ENCODE measurements at places on chromosomes 1 and 21. TPM values are rescaled to one million over a fixed set of nuclear protein-coding genes. Genes with fewer than 3 reads are reported as not detected.

DNA sequence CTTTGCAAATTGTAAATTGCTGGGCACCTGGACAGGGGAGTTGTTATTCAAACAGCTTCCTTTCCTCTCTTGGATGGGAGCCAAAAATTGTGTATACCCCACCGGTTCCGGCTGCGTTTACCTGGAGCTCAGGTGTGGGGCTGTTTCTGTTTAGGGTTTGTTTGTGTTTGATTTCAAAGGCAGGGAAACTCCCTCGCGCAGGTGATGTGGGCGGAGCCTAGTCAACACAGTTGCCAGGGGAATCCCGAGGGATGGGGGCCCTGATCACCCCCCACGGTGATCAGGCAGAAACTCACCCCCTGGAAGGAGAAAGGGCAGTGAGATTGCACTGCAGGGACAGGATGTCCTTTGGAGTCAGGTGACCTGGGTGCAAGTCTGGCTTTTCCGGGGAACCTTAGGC lies 28.3 kb downstream of the CDCP2 start:
- no peak for DNase-seq
- no peaks in the 10 kb centered on the region for H3K4me1 ChIP-seq
- H3K27me3 ChIP-seq, result no peaks in the 10 kb centered on the region
- H3K27ac ChIP-seq, result no peak overlapping the region

GRCh38 chr1:63512584-63512983 lies 10.4 kb downstream of the ITGB3BP start:
- H3K4me3 ChIP-seq, result no peak overlapping the region
- H3K27me3 ChIP-seq, result no peaks in the 10 kb centered on the region
- H3K36me3 ChIP-seq, result no peaks in the 10 kb centered on the region
- H3K4me1 ChIP-seq, result no peaks in the 10 kb centered on the region

DNA sequence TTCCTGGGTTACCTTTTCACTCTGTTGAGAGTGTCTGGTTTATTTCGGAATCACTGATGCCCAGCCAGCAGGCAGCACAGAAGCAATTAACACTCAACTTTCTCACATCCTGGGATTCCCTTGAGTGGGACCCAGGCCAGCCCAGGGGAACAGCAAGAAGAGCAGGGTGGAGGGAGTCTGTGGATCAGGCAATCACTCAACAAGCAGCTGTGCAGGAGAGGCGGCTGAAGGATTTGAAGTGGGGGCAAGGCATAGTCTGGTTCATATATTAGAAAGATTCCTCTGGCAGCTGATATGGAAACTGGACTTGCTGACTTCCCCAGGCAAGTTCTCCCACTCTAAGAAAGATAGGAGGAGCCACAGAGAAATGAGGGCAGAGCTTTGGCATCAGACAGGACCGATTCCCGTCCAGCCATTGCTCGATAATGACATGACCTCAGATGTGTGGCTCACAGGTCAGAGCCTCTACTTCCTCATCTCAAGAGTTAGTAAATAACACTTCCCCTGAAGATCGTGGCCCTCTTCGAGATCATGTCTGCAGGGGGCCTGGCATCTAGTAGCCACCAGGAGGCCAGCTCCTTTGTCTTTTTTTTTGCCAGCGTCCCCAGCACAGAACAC lies 12.4 kb downstream of the EPHA8 start:
- no peak overlapping the region for H3K27ac ChIP-seq
- no peaks in the 10 kb centered on the region for H3K36me3 ChIP-seq
- no peaks in the 10 kb centered on the region for H3K4me1 ChIP-seq
- no peak for DNase-seq
- H3K27me3 ChIP-seq, result peaks cover 20% of the 10 kb centered on the region
- no peak overlapping the region for H3K4me3 ChIP-seq

DNA sequence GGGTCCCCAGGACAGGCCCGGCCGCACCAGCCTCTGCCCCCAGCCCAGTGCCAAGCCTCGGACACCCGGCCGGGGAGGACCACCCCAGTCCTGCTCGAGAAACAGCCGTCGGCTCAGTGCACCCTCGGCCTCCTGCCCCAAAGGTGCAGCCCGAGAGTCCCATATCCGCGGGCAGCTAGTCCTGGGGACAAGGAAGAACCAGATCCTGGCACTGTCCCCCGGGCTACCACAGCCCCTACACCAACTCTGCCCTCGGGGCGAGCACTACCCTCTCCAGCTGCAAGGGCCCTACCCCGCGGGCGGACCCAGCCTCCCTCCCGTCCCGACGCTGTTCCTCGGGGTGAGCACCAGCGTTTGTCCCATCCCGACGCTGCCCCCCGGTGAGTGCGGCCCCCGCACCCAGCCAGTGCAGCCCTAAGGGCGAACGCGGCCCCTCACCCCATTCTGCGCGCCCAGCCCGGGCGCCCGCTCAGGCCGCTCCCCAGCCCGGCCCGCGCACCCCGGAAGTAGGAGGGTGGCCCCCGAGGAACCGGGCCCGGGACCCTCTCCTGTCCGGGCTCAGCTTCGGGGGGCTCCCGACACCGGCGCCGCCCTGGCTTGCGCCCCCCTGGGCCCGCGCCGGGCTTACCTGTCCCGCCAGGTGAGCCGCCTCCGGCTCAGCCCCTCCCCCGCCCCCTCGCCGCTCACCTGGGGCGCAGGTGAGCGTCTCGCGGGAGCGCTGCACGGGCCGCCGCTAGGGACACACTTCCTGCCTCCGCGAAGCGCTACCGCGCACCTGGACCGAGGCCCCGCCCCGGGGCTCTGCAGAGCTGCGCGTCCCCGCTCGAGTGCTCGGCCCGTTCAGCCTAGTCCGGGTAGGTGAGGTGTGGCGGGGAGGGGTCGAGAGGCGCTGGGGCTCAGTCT lies at the start of gene KDF1:
Gene KDF1, minus strand, starts transcription at position 747 of the 903 bp plus-strand sequence. CDS start 8,088 bp downstream, outside the sequence.
- peaks cover 10% of the 10 kb centered on the region for H3K4me1 ChIP-seq
- no peaks in the 10 kb centered on the region for H3K36me3 ChIP-seq
- H3K27ac ChIP-seq, result no peak within 1 kb of the TSS
- H3K27me3 ChIP-seq, result peaks cover 37% of the 10 kb centered on the region
- no peak for DNase-seq
- peak within 1 kb of the TSS; percentile 34 for H3K4me3 ChIP-seq

DNA sequence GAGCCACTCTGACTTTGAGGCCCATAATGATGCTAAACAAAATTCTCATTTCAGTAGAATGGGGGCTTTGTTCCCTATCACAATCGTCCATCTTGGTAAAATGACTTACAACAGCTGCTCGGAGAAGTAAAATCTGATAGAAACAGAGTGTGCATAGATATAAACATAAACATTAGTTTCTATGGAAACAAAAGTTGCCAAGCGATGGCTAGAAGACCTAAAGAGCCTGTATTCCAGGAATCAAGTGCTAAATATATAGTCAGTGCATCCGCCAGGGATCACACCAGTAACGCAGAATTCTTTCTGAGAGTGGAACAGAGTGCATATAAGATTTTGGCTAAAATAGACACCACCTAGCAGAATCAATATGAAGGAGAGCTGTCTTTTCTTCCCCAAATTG lies 91.2 kb upstream of the KAZN start:
- H3K27me3 ChIP-seq, result no peaks in the 10 kb centered on the region
- no peak overlapping the region for H3K4me3 ChIP-seq
- H3K36me3 ChIP-seq, result no peaks in the 10 kb centered on the region
- no peak for DNase-seq
- H3K27ac ChIP-seq, result no peak overlapping the region

GRCh38 chr21:35048706-35049617 lies at the start of gene RUNX1:
Gene RUNX1 (minus strand): TSS chr21:35049302.
- peaks cover 61% of the 10 kb centered on the region for H3K4me1 ChIP-seq
- H3K27me3 ChIP-seq, result no peaks in the 10 kb centered on the region
- peak within 1 kb of the TSS; percentile 69 for H3K27ac ChIP-seq
- H3K4me3 ChIP-seq, result peak within 1 kb of the TSS; percentile 17
- H3K36me3 ChIP-seq, result no peaks in the 10 kb centered on the region

DNA sequence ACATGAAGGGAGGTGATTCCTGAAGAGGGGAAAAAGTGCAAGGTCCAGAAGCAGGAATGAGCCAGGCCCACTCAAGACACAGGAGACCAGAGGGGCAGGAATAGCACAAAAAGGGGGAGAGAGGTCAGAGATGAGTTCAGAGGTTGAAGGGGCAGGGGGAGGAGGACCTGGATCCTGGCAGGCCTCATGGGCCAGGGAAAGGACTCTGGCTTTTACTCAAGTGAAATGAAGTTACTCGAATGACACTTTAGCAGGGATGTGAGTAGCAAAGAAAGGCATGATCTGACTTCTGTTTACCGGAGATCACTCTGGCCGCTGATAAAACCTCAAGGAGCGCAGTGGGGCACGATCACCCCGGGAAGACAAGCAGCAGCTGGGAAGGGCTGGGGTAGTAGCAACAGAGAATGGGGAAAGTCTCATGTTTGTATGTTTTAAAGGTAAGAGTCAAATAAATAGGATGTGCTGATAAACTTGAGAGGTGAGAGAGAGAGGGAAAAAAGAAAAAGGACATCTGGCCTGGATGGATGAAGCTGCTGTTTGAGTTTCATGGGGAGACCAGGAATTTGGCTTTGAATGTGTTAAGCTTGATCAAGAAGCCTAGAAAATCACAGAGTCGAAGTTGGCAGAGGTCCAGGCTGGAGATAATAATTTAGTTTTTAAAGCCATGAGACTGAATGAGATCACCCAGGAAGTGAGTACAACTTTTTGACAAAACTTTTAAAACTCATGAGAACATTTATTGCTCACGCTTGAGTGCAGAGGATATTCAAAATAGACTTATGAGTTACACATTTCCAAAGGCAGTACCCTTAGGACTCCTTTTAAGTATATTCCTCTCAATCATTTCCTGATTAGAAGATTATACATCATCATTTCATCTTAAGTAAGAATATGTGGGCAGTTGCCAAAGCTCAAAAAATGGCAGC lies 156.0 kb downstream of the RERE start:
- DNase-seq, result peak; percentile 74
- H3K27me3 ChIP-seq, result no peaks in the 10 kb centered on the region
- no peaks in the 10 kb centered on the region for H3K36me3 ChIP-seq
- peak overlapping the region; percentile 70 for H3K27ac ChIP-seq
- peaks cover 70% of the 10 kb centered on the region for H3K4me1 ChIP-seq

GRCh38 chr1:226950871-226951270 lies 10.8 kb downstream of the COQ8A start:
- peaks cover 39% of the 10 kb centered on the region for H3K4me1 ChIP-seq
- no peak overlapping the region for H3K4me3 ChIP-seq
- H3K36me3 ChIP-seq, result no peaks in the 10 kb centered on the region
- H3K27me3 ChIP-seq, result no peaks in the 10 kb centered on the region
- no peak for DNase-seq

- no peak for DNase-seq
- H3K4me3 ChIP-seq, result no peak overlapping the region
- H3K4me1 ChIP-seq, result peaks cover 6% of the 10 kb centered on the region
- H3K36me3 ChIP-seq, result no peaks in the 10 kb centered on the region
Measured at GRCh38 chr1:172882791-172883386, 167.9 kb downstream of the TNFSF18 start.

DNA sequence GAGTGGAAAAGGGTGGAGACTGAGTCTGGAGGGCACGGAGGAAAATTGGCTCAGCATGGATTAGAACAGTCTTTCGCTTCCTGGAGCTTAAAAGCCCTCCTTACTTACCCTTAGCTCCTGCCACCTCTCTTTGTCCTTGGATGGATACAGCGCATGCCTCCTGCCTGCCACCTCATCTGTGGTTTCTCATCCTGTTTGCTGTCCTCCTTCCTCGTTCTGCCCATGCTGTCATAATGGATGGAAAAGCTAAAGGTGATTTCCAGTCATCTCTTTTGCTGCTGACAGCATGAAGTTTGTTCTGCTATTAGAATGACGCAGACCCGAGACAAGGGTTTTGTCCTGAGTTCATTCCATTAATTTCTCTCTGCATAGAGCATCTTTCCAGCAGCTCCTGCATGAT lies 425.9 kb downstream of the KIF26B start:
- DNase-seq, result no peak
- H3K27ac ChIP-seq, result no peak overlapping the region
- no peaks in the 10 kb centered on the region for H3K36me3 ChIP-seq
- peaks cover 24% of the 10 kb centered on the region for H3K27me3 ChIP-seq
- peaks cover 16% of the 10 kb centered on the region for H3K4me1 ChIP-seq

DNA sequence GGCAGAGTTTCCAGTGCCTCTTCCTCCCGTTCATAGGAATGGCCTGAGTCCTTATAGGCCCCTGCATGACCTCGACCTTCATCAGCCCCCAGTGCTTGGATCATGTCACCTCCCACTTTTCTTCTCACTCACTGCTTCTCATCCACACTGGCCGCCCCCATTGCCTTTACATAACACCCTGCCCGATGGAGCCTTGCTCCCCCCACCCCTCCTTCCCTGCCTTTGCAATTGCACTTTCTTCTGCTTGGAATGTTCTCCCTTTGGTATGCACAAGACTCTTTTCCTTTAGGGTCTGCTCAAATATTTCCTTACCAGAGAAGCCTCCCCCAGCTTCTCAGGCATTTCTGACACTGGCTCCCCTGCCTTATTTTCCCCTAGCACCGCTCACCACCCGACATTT lies 125.2 kb upstream of the KCNJ6 start:
- no peak overlapping the region for H3K4me3 ChIP-seq
- no peak for DNase-seq
- no peak overlapping the region for H3K27ac ChIP-seq
- H3K4me1 ChIP-seq, result no peaks in the 10 kb centered on the region
- no peaks in the 10 kb centered on the region for H3K36me3 ChIP-seq

GRCh38 chr1:209232759-209233158 lies 350.8 kb upstream of the CAMK1G start:
- H3K27ac ChIP-seq, result no peak overlapping the region
- peaks cover 24% of the 10 kb centered on the region for H3K27me3 ChIP-seq
- no peak for DNase-seq

DNA sequence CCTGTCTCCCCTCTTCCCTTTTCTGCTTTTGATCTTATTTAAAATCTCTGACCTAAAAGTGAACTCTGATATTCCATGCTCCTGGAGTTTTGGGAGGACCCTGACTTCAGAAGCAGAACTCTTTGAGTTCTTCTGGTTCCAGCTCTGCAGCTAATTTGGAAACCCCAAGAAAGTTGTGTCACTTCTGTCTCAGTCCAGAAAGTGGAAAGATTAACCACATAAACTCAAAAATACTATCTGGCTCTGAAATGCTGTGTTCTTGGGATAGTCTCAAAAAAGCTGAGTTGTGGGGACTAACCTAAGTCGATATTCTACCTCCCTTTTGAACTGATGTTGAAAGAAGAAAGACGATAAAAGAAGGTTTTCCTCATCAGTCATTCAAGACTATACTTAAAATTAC lies 59.8 kb downstream of the ITPKB start:
- peaks cover 42% of the 10 kb centered on the region for H3K4me1 ChIP-seq
- H3K36me3 ChIP-seq, result no peaks in the 10 kb centered on the region
- no peaks in the 10 kb centered on the region for H3K27me3 ChIP-seq

- no peak overlapping the region for H3K4me3 ChIP-seq
- peak; percentile 51 for DNase-seq
- H3K27me3 ChIP-seq, result no peaks in the 10 kb centered on the region
- H3K36me3 ChIP-seq, result no peaks in the 10 kb centered on the region
- peaks cover 46% of the 10 kb centered on the region for H3K4me1 ChIP-seq
- no peak overlapping the region for H3K27ac ChIP-seq
Measured at GRCh38 chr1:201731592-201731991, 97.4 kb upstream of the IPO9 start.

GRCh38 chr1:14794906-14795305 lies 196.4 kb downstream of the KAZN start:
- no peak overlapping the region for H3K27ac ChIP-seq
- no peak for DNase-seq
- no peaks in the 10 kb centered on the region for H3K27me3 ChIP-seq
- H3K4me1 ChIP-seq, result no peaks in the 10 kb centered on the region

GRCh38 chr1:47403321-47403910 lies 12.7 kb upstream of the FOXE3 start:
- no peak overlapping the region for H3K4me3 ChIP-seq
- no peak overlapping the region for H3K27ac ChIP-seq
- peaks cover 37% of the 10 kb centered on the region for H3K27me3 ChIP-seq
- DNase-seq, result no peak

Gene FCGR1A
- total RNA-seq, result 3.5 TPM

Gene OPTC
- total RNA-seq, result not detected

Gene EDN2
- not detected for total RNA-seq

Gene LAPTM5
- 49.6 TPM for total RNA-seq

Gene GABRD
- not detected for total RNA-seq

Gene ZBTB18
- total RNA-seq, result 15.6 TPM

Gene RGS13
- total RNA-seq, result 0.36 TPM
